ENCODE measurements at places on chromosomes 5 and 9. TPM values are rescaled to one million over a fixed set of nuclear protein-coding genes. Genes with fewer than 3 reads are reported as not detected.

DNA sequence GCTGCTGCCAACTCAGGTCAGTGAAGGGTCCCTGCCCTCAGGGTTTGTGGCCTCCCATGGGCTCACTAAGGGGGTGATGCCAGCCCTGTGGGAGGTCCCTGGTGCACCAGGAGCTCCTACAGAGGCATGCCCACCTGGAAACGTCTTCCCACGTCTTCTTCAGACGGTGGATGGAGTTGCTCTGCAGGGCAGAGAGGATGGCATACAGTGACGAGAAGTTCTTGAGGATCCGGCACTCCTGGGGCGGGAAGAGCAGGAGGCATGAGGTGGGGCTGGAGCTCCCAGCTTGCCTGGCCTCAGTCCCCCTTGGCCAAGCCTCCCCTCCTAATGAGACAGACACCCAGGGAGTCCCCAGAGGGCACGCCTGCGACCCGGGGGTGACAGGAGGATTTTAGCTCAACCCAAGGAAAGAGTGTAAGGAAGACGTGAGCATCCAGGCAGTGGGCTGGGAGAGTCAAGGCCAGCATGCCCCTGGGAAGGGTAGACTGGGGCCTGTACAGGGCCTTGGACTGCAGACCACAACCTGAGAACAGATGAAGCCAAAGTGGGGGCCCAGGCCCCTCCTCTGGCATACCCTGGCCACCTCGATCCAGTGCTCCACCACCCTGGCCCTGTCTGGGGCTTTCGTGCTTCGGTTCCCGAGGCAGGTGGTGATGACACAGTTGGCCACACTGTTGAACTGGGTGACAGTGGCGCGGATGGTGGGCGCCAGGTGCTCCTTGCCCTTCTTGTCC lies 14.4 kb downstream of the RALGDS start:
- no peak for DNase-seq

- DNase-seq: no peak
Observed at GRCh38 chr5:73974871-73975360, 348.9 kb downstream of the ARHGEF28 start.

DNA sequence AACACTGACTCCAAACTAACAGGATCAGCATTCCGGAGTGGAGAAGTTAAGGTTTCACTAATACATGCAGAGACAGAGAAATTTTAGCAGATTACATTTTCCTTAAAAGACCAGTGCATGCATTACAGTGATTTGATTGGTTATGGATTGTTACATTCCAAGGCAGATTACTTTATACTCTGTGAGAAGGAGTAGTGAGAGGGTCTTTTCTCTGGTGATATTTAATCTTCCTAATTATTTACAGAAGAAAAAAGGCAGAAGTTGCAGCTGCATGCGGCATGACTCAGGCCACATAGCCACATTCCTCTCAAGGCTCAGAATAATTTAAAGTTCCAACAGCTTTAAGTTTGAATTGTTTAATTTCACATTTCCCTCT lies 53.0 kb upstream of the PDZD2 start:
- no peak for DNase-seq

- DNase-seq: no peak
Observed at GRCh38 chr9:23811633-23812032, 14.4 kb downstream of the ELAVL2 start.

- no peak for DNase-seq
Observed at GRCh38 chr5:67146981-67147380, 49.6 kb downstream of the CD180 start.

GRCh38 chr5:106019261-106019660 lies 1651.5 kb downstream of the EFNA5 start:
- no peak for DNase-seq

DNA sequence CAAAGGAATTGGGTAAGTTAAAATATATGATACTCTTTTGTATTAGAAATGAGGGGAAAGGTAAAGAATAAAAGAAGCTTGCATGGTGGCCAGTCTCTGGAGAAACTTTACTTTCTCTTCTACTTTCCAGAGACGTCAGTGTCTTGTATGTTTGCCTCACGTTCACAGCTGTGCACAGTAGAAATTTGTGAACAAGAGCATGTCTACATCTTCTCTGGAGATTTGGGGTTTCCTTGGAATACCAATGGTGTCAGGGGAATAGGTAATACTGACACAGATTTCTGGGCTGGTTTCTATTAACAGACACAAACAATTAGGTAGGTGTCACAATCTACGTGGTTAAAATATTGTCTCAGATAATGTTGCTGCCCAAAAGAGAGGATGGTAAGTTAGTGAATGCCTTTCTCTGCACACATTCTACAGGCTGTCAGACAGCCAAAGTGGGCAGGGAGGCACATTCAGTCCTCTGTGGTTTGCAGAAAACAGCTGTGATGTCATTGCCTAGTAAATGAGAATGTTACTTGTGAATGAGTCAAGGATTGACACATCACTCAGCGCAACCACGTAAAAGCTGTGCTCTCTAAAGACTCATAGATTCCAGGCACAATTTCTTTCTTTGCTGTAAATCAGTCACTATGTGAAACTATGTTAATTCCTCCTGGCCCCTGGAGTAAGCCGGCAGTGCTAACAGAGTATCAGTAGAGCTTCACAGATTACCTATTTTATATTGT lies 397.1 kb downstream of the MAN2A1 start:
- DNase-seq: no peak

GRCh38 chr9:84439250-84439649 lies 98.7 kb upstream of the SLC28A3 start:
- DNase-seq: no peak

DNA sequence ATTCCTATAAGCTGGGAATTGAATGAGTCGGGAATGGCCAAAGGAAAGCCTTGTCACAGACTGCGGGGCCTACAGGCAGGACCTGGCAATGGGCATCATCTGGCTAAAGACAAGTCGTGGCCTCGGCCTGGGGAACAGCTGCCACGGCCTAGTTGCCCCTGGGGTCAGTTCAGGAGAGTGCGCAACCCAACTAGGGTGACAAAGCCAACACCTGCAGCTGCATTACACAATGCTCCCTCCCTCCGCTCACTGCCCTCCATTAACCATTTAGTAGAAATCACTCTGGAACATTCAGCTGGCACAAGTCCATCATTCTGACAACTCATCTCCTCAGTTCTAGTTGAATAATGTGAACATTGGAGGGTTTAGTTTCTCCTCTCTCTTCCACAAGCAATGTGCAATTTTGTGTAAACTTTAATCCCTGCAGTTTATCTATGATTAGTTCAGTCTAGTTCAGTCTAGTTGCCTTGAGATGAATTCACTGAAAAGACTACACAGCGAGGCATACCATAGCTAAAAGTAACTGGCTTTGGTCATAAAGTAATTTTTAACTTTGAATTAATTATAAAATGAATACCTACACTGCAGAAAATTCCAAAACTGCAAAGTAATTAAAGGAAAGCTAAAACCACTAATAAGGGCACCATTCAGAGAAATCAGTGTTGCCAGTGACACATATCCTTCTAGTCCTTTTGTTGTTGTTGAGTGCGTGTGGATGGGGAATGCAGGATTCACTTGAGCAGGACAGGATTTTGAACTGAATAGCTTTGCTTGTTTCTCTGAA lies 5.1 kb downstream of the GLDC start:
- DNase-seq: no peak

- no peak for DNase-seq
Observed at GRCh38 chr5:16459451-16459850, 6.1 kb downstream of the ZNF622 start.

GRCh38 chr9:105883847-105884246 lies 189.5 kb downstream of the TMEM38B start:
- DNase-seq: no peak

DNA sequence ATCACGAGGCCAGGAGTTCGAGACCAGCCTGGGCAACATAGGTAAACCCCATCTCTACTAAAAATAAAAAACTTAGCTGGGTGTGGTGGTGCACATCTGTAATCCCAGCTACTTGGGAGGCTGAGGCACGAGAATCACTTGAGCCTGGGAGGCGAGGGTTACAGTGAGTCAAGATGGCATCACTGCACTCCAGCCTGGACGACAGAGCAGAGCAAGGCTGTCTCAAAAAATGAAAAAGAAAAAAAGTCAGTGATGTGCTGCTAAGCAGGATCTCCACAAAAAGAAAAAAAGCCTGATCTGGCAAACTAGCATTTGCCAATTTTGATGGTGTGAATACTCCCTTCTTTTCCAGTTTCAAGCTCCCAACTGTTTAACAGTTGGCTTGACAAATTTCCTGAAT lies 21.9 kb downstream of the F2R start:
- no peak for DNase-seq

DNA sequence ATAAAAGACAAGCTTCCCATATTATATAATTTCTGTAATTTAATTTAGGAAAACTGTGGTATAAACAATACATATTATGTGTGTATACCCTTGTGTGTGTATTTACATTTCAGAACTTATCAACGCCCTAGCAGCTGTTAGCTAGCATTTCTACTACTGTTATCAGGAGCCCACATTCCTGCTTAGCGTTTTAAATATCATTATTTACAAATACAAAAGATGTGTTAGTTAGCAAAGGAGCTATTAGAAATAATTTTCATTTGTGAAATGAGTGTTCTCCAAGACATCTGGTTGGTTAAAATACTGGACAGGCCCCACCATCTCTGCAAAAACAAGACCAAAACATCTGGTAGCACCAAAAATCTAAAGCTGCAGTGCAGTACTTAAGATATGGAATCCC lies 48.0 kb downstream of the EPB41L4A start:
- DNase-seq: no peak

- DNase-seq: no peak
Observed at GRCh38 chr9:105330755-105331154, 86.3 kb downstream of the SLC44A1 start.

DNA sequence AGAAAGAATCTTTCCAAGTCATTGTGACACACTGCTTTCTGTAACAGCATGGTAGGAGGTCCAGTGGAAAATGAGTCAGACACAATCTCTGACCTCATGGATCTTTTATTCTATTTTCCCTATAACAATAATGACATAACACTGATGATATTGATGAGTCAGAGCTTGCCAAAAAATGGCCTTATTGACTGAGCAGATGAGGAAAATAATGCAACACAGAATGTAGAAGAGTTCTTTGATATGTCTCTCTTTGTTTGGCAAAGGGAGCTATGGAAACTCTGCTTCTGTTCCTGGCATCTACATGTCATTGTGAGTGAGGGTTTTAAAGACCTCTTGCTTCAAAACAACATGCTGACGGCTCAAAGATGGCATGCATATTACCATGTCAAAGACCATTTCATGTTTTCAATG lies 443.1 kb upstream of the ZNF608 start:
- DNase-seq: no peak

DNA sequence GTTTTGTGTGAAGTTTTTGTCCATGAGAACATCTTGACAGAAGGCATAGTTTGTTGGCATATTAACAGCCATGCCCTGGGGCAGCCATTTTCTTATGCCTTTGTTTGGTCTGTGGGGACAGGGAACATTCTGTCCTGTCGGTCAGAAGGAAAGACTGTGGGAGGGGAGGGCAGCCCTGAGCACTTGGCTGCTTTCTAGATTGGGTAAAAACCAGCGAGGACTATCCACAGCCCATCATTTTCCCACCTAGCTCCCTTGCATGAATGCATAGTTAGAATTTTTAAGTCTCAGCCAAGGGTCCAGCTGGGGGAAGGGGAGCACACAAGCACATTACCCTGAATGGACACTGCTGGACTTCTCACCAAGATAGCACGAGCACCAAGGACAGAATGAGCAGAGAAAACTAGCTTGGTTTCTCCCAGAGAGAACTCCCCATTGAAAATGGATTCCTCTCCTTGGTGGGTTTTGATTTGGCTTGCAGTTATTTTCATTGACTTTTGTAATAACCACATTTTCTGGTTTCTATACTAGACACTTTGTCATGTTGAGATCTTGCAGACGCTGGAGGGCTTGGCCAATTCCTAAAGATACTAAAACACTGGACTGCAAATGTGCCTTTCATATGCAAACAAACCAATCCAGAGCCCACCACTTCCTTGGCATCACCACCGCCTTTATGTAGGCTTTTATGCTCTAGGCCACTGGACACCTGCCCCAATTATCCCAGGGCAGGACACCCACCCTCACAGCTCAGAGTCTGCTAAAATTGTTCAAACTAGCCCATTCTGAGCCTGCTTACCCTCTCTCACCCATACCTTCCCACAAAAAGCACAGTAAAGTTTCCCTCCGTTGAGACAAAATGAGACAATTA lies 129.9 kb downstream of the BOD1 start:
- DNase-seq: no peak

- DNase-seq: no peak
Observed at GRCh38 chr5:124352312-124352711, 394.1 kb downstream of the ZNF608 start.

DNA sequence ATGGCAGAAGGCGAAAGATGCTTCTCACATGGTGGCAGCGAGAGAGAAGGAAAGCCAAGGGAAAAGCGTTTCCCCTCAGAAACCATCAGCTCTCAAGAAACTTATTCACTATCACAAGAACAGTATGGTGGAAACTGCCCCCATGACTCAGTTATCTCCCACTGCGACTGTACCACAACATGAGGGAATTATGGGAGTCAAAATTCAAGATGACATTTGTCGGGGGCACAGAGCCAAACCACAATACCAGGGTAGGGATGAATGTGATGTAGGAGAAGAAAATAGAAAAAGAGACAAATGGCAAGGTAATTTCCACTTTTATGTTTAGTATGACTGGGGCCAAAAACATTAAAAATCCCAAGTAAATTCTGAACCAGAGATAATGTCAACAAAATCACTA lies 216.8 kb downstream of the TRIM36 start:
- no peak for DNase-seq

DNA sequence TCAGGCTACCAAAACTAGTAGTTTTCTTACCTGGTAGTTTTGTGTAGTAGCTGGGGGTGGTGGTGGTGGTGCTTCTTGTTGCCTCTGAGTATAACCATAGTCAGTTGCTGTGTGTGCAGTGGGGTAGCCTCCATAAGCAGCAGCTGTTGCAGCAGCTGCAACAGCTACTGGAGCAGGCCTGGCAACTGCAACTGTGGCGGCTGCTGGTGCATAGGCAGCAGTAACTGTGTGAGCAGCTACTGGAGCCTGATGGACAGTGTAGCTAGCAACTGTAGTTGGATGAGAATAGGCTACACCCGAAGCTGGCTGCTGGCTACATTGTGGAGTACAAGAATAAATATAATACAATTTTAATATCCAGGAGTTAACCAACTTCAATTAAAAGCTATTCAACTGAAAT lies 24.7 kb downstream of the ZFR start:
- no peak for DNase-seq

GRCh38 chr9:77981332-77981731 lies 50.3 kb downstream of the GNAQ start:
- DNase-seq: peak; percentile 75

HAVCR2 gene
- 0.64 TPM for total RNA-seq

CD74 gene
- 1.2 TPM for total RNA-seq

SOX30 gene
- not detected for total RNA-seq

SERF1A gene
- total RNA-seq: 4.9 TPM

IFNW1 gene
- not detected for total RNA-seq

C5orf58 gene
- total RNA-seq: not detected

ENHO gene
- total RNA-seq: under 0.01 TPM

FOXD4 gene
- 0.13 TPM for total RNA-seq

CCIN gene
- total RNA-seq: 0.38 TPM

CMYA5 gene
- under 0.01 TPM for total RNA-seq

SLC6A19 gene
- not detected for total RNA-seq

MAMDC2 gene
- 0.89 TPM for total RNA-seq

Measured in dermis microvascular lymphatic vessel endothelial cell (primary cell).